ENCODE measurements at places on chromosomes 11 and 22.

DNA sequence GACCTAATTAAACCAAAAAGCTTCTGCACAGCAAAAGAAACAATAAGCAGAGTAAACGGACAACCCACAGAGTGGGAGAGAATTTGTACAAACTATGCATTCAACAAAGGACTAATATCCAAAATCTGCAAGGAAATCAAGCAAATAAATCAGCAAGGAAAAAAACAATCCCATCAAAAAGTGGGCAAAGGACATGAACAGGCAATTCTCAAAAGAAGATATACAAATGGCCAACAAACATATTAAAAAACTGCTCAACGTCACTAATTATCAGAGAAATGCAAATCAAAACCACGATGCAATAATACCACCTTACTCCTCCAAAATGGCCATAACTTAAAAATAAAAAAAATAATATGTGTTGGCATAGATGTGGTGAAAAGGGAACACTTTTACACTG lies 5.2 kb downstream of the PLAAT5 start:
- no peak for DNase-seq

DNA sequence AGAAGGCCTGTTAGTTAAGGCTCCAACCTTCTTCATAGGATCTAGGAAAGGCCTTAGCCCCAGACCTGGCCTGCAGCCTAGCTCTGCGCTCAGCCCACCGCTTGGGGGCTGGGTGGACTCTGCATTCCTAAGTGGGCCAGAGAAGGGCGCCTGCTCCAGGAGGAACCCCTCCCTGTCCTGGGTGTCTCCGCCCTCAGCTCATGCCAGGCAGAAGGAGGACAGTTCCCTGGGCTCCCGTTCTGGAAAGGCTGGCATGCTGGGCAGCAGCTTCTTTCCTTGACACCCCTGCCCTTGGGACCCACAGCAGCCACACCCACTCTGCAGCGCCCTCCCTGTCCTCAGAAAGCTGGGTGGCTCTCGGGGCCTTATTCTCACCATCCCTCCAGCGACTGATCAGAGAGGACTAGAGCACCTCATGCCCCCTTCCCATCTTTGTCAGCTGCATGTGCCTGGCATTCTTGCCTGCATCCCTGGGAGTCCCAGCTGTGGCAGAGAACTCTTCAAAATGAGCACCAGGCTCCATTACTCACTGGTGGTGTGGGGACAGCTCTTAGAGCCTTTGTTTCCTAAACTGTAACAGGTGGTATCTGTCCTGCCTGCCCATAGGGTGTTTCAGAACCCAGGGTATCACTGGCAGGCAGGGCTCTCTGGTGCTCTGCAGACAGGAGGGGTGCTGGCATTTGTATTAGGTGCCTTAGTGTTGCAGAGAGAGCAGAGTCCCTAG lies 20.3 kb upstream of the MYRF start:
- no peak for DNase-seq

GRCh38 chr11:64513523-64513922 lies 77.5 kb upstream of the SLC22A12 start:
- DNase-seq: no peak

- DNase-seq: no peak
Measured at GRCh38 chr22:50530877-50531545, 1.2 kb upstream of the TYMP start.

DNA sequence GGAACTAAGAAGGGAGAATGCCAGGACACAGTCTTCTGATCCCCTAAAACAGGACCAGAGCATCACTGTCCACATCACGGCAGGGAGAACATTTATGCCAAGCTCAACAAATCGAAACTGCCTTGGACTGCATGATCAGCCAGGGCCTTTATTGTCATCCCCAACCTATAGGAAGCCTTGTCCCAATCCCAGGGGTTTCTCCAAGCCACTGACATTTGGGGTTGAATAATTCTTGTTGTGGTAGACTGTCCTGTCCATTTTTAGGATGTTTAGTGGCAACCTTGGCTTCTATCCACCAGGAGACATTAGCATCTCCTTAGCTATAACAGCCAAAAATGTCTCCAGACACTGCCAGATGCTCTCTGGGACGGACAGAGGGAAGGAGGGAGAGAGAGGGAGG lies 37.1 kb downstream of the RPL27A start:
- DNase-seq: no peak

DNA sequence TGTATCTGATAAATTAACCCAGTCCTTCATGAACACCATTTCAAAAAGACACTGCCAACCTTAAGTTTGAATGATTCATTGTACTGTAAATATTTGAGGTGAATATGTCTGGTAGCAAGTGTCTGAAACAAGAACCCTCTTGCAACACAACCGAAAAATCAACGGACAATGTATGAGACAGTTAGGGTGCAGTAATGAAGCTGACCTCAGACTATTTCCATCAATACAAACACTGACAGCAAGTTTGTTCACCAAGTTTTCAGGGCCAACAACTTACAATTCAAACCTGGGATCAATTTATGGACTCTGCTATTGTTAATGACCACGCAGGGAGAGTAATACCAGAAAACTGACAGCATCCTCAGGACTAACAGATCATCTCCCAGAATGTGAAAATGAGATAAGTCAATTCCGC lies 126.3 kb downstream of the CADM1 start:
- DNase-seq: no peak

GRCh38 chr11:119802670-119803069 lies 73.7 kb upstream of the NECTIN1 start:
- DNase-seq: no peak

- DNase-seq: no peak
Measured at GRCh38 chr11:114307524-114308203, 11.5 kb downstream of the NNMT start.

- no peak for DNase-seq
Measured at GRCh38 chr11:116582571-116582970, 190.2 kb downstream of the BUD13 start.

DNA sequence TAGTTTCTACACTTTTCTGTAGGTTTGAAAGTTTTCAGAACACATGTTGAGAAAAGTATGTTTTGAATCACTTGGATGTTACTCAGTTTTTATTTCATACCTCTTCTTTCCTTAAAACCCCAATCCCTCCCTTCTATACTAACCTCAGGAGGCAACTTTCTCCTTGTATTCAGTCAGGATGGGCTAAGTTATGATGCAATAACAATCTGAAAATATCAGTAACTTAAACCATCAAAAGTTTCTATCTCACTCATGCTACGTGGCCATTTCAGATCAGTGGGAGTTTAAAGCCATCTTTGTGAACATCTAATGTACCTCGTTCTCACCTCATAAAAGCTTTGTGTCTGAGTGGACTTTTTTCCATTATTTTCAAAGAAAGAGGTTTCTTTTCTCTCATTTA lies 86.2 kb downstream of the NXPE2 start:
- DNase-seq: no peak

GRCh38 chr11:107741044-107741823 lies 29.4 kb upstream of the SLN start:
- no peak for DNase-seq

- DNase-seq: no peak
Measured at GRCh38 chr11:110812086-110812733, 100.0 kb upstream of the ARHGAP20 start.

DNA sequence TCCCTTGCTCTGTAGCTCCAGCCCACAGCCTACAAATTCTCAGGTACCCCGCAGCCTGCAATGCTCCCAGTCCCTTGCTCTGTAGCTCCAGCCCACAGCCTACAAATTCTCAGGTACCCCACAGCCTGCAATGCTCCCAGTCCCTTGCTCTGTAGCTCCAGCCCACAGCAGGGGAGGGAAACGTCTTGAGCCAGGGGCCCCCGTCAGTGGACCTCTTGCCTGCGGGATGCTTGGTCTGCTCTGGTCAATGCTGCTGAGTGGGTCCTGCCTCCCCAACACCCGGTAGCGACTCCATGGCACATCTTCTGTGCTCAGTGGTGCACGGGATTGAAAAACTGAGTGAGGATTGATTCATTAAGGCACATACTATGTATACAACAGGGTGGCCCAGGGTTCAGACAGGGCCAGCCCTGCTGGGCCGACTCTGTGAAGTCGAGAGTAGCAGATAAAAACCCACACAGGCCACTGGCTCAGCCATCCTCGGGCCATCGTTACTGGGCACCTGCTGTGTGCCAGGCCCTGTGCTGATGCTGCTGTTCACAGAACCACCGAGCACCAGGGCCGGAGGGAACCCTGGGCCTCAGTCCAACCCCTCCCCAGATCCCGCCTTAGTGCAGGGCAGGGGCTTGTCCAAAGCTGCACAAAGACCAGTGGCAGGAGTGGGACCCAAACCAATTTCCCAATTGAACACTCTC lies 69.7 kb downstream of the MYO7A start:
- DNase-seq: no peak

DNA sequence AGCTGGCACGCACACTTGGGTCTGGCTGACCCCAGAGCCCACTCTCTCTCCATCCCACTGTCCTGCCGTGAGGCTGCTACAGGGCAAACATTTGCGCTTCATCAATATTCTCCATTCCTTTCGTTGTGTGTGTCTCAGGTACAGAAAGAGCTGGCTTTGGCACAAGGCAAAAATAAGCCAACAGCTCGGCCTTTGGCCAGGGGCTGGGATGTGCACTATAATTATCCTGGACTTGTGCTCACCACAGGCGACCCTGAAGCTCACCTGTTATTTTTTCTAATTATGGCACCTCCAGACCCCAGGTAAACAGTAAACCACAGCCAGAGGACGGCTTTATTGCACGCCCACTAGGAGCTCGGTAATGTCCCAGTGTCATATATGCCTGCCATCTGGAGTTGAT lies 10.9 kb downstream of the ZMAT5 start:
- no peak for DNase-seq

GRCh38 chr22:19882446-19883381 lies 28.0 kb upstream of the GNB1L start:
- no peak for DNase-seq

DNA sequence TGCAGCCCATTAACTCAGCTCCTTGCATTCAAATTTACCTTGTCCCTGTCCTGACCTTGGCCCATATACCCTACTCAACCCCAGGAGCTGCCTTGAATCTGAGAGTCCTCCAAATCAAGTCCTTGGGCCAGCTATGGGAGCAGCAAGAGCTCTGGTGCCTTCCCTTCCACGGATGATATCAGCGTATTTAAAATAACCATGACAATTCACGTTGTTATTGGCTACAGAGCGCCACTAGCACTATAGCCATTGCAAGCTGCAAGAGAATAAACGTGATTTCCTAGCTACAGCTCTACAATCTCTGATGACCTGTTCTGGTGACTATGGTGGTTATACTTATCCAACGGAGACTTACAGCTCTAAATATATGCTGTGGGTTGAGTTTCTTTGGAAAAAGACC lies 357.8 kb downstream of the LARGE1 start:
- no peak for DNase-seq

DNA sequence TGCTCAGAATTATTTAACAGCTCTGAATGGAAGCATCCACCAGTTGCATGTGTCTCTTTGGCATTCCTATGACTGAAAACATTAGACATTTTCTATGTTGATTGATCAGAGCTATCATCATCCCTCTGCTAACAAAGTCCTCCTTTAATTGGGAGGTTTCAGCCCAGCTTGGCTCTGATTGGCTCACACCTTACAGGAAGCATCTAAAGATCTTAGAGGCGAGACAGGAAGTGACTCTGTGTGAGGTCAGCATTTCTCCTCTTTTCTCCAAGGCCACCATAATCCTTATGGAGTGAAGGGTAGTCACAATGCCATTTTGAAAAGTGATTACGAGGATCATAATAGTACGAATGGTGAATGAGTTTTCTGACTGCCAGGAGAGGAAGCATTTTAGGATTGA lies 260.8 kb downstream of the MIAT start:
- DNase-seq: no peak

GRCh38 chr22:43385770-43386641 lies 25.8 kb upstream of the MPPED1 start:
- peak; percentile 47 for DNase-seq

GRCh38 chr11:132780046-132780445 lies 752.3 kb downstream of the OPCML start:
- no peak for DNase-seq

DNA sequence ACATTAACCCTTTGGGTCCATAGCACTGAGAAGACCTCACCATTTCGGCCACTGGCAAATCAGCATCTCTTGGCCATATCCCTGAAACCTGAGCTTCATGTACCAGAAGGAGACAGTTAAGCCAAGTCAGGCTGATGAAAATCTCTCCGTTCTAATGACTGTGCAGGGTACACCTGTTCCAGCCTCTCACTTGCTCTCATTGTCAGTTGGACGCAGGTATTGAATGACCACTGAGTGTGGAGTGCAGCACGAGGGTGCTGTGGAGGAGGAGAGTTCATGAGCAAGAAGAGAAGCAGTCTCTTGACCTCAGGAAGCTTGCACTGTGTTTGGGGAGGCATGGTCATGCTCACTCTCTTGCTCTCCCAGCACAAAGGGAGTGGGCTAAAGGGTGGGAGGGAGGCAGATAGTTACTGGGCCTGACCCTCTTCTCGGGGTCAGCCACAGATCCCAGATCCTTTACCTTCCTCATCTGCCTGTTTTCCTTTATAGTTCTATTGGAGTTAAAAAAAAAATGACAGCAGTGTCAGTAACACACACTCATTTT lies 65.2 kb downstream of the ZBTB16 start:
- DNase-seq: no peak

- no peak for DNase-seq
Measured at GRCh38 chr11:60344146-60344545, 17.1 kb downstream of the MS4A6E start.

GRCh38 chr11:65661599-65662246 lies 993 bp downstream of the RELA start:
- DNase-seq: no peak

- DNase-seq: no peak
Measured at GRCh38 chr11:7603031-7603781, 70.1 kb downstream of the CYB5R2 start.

GRCh38 chr11:8870411-8871170 lies 40.4 kb upstream of the AKIP1 start:
- no peak for DNase-seq

DNA sequence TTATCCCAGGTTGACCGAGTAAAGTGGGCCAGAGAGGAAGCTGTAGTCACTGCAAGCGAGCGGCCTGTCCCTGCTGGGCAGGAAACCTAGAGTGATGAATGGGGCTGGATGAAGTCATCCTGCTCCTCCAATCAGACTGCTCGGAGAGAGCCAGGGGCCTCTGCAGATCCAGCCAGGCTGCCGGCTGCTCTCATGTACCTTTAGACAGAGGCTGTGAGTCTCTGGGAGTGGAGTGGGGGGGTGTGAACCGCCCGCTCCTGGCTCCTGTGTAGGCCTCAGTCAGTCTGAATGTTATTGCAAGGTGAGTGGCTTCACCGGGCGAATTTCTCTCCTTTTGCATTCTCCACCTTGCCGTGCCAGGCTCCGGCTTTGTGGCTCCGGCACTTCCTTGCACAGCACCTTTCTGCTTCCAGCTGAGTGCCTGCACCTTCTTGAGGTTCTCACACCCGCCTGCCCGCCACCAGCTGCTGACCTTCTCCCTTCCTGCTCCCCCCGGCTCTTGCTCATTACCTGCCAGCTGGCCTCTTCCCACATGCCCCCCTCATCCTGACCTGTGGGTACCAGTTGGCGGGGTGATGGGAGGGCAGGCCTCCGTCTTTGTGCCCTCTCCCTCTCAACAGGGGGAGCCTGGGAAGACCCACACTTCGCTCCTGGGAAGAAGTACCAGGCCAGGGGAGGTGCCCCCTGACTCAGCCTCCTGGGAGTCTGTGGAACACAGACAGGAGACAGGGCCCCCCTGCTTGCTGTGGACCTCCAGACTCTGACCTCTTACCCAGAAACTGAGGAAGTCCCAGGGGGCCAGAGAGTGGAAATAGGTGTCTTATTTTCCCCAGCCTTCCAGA lies 79.9 kb downstream of the GRAMD1B start:
- no peak for DNase-seq

GRCh38 chr22:44459041-44459440 lies 39.0 kb downstream of the RTL6 start:
- no peak for DNase-seq
